Umbilical cord (tissue), 2 donors: ENCODE measurements at places on chromosomes 4 and X. TPM values are rescaled to one million over a fixed set of nuclear protein-coding genes. Genes with fewer than 3 reads are reported as not detected.
A peak's percentile ranks its signal among the peaks of the same experiment; 100 is the strongest.

The MAGEC1 gene
- 0.48 TPM for total RNA-seq

The PPBP gene
- total RNA-seq: 22.6 TPM

DNA sequence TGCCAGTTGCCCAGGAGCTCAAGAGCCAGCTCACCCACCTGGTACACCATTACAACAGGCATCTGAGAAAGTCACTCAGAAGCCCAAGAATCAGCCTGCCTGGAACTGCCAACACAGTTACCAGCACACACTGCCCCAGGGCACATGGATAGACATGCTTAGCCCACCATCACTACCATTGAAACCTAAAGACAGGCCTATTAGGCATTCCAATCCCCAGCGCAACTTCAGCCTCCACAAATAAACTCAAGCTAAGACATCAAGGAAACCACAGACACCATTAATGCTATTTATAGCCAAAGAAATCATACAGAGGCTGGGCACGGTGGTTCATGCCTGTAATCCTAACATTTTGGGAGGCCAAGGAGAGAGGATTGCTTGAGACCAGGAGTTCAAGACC, 42.3 kb downstream of the ATRX start:
- DNase-seq: no peak

GRCh38 chrX:20857746-20858145, 516.5 kb upstream of the CNKSR2 start:
- peak; percentile 18 for DNase-seq

- no peak for DNase-seq
Measured at GRCh38 chrX:129781134-129781672, 1.5 kb downstream of the SASH3 start.

DNA sequence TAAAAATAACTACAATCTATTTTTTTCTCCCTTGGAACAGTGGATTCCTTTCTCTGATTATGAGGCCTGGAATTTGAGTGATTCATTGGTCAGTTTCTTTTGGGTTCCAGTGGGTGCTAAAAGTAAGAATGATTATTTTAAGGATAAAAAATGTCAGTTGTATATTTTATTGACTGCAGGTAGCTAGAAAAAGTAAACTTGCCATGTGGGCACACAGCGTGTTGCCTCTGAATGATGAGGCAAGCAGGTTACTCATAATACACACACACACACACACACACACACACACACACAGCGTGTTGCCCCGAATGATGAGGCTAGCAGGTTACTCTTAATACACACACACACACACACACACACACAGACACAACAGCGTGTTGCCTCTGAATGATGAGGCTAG, 13.8 kb downstream of the GALNT7 start:
- peak; percentile 45 for DNase-seq

GRCh38 chr4:113979148-113979904, at the start of gene ARSJ:
TSS of gene ARSJ (minus strand) at chr4:113979647. CDS start at chr4:113978834, 813 bp downstream.
- peak; percentile 81 for DNase-seq
